ENCODE measurements at places on chromosomes 4 and X.

DNA sequence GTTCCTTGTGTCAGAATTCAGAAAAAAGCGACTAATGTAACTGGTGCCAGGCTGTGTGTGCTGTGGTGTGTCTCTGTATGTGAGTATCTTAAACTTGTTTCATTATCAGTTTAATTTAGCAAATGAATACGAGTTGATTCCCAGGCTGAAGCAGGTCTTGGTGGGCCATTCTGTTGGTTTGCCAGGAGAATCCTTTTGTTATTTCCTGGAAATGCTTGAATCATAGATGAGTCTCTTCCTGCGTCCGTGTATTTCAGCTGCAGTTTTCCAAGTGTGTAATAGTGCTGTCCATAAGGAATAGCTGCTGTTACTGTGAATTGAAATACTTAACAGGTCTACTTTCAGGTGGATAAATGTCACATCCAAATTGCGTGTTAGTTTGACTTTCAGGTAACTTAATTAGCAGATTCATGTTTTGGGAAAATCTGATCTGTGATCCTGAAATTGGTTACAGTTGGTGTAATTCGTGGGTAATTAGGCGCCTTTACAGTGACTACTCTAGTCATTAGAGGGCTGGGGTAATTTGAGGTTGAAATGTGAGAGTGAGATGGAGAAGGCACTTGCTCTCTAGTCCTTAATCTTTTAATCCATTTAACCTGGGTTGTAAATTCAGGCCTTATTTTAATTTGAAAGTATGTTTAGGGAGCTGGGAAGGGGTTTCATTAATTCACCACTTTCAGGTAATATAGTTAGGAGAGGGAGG, 23.8 kb downstream of the TMEM131L start:
- no peak for DNase-seq

DNA sequence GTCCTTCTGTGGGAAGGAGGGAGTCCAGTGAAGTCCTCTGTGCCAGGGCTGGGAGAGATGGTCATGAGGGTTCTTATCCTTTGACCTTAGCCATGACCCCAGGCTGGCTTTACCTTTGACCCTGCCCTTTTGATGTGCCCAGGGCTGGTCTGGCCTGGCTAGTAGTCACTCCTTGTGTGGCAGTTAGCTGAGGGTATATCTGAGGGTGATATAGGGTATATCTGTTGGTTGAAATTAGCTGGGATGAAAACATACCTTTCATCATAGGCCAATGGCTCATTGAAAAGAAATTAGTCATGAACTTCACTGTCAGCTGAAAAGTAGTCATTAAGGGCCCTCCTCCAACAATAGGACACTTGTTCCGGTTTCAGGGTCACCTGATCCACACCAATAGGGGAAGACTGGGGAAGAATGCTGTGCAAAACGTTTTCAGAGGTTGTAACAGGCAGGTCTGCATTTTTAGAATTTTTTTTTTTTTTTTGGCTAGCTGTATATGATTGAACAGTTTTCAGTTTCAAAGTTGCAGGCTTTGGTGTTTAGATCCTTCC, 74.6 kb upstream of the STOX2 start:
- no peak for DNase-seq

GRCh38 chrX:115399306-115399705, 109.8 kb downstream of the LUZP4 start:
- no peak for DNase-seq

- DNase-seq: no peak
These were observed 30.3 kb upstream of the LAP3 start for GRCh38 chr4:17546678-17547077.

DNA sequence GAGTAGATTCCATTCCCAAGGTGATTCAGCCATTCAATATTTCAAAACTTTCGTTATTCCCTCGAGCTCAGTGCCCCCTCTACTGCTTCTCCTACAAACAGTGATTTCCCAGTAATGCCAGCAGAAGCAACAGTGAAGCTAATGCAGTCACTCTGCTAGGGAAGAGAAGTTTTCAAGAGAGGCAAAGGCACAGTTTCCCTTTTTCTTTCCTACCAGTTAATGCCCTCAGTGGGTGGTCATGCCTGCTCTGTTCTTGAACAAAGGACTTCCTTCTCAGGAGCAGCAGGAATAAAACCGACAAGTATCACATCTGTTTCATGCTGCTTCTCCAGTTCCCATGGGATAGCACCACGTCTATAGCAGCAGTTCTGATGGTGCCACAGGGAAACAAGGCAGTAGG, 317.2 kb downstream of the TENM3 start:
- no peak for DNase-seq

GRCh38 chr4:181661923-181662322, 581.3 kb upstream of the TENM3 start:
- DNase-seq: no peak

GRCh38 chr4:183130328-183131155, 31.5 kb downstream of the WWC2 start:
- no peak for DNase-seq

GRCh38 chr4:111187108-111187507, 564.2 kb upstream of the PITX2 start:
- DNase-seq: no peak

GRCh38 chr4:107592519-107592918, 127.5 kb downstream of the PAPSS1 start:
- no peak for DNase-seq

GRCh38 chr4:115126491-115126890, 13.1 kb upstream of the NDST4 start:
- no peak for DNase-seq

- DNase-seq: no peak
These were observed 142.7 kb downstream of the RPA4 start for GRCh38 chrX:97026406-97026805.

DNA sequence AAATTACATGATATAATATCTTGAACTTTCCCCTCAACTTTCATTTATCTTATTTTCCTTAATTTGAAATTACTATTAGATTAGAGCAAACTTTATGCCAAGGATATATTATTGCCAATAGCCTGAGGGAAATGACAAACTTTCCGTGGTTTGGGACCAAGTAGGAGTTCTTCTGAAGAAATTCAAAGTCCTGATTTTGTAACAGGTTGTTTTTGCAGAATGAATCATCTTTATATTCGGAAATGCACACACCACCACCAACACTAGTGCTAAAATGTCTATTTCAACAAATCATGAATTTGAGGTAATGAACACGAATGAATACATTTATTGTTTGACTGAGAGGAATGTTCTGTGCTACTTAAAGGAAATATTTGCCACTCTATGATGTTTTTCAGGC, 226.7 kb downstream of the GRIA2 start:
- no peak for DNase-seq

DNA sequence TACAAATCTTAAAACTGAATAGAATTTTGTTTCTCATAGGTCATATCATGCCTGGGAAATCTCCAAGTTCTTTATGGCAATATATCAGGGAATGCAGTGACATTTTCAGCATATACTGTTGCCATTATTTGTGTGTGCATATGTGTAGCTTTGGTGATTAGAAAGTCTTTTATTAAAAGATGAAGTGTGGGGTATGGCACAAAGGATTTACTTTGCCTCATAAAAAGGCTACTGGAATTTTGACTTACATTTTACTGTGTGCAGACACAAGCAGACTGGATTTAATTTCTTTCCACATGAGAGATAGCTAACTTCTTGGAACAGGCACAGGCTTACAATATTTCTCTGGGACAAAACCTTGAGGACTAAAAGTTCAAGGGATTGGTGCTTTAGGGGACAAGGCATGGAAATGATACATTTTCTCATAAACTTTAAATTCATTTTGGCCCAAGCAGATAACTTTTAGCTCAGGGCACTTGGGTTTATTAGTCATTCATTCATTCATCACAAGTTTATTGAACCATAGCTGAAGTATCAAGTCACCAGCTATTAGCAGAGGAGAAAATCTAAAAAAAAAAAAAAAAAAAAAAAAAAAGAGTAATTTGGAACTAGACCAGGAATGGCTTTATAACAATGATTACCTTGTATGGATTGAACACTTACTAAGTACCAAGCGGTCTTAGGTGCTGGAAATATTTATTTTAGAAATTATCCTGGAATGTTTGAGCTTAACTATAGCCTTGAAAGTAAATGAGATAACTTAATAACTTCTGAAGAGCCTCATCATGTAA, 191.5 kb downstream of the SLIT2 start:
- no peak for DNase-seq

DNA sequence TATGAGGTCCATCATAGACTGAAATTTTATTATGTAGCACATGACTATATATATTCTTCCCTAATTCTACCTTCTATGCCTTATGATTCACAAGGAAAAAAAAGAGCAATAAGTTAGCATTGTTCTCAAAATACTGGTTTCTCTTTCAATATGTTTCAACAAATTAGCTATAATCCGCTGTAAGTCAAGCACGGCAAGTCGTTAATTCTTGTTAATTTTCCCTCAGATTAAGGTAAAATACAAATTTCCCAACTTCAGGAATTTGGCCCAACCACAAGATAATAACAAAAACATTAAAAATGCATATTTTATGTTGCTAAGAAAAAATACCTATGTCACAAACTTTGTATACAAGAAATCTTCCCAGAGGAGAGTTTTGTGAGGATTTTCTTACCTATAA, 296.5 kb upstream of the GALNTL6 start:
- DNase-seq: no peak

- no peak for DNase-seq
These were observed 135.3 kb downstream of the CPZ start for GRCh38 chr4:8727546-8728510.

DNA sequence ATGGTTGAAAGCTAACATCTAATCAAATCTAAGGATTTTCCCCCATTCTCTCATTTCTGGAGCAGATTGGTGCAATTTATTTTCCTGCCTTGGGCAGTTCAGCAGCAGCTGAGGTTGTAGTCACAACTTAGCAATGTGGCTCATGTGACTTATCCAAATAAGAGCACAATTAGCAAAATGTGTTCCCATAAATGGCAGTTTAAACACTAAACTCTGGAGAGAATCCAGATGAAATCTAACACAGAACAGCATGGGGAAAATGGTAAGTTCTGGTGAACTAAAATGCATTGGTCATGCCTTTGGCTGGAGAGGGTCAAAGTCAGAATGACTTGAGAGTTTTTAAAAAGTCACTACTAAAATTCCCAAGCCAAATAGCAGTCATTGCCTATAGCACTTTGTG, 422.6 kb upstream of the DIPK2B start:
- no peak for DNase-seq

GRCh38 chrX:115936008-115936407, 234.5 kb upstream of the AGTR2 start:
- DNase-seq: no peak

DNA sequence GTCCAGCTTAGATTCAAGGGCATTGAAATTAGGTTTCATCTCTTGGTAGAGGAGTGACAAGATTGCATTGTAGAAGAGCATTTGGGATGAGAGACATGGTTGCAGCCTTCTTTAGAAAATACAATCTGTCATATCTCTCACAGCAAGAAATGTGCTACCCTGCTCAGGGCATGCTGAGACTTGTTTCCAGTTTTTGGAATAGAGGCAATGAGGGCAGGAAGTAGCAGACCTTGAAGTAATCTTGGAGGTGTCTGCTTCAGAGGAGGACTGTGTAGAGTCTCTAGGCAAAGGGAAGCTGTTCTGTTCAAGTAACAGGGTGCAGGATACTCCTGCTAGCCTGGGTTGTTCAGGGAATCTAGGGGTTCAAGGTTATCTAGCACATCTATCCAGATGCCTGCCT, 116.1 kb upstream of the ZNF827 start:
- no peak for DNase-seq

Data from activated naive CD8-positive, alpha-beta T cell treated with anti-CD3 and anti-CD28 coated beads, Interleukin-2, amount 50 U/mL, for 16 hours (primary cell).